HT1080 (cell line): ENCODE measurements at places on chromosomes 3 and 15.

GRCh38 chr3:61714225-61714624, 152.9 kb downstream of the PTPRG start:
- no peak for DNase-seq

- DNase-seq: no peak
Observed at GRCh38 chr3:68060191-68060590, 405.8 kb upstream of the SUCLG2 start.

DNA sequence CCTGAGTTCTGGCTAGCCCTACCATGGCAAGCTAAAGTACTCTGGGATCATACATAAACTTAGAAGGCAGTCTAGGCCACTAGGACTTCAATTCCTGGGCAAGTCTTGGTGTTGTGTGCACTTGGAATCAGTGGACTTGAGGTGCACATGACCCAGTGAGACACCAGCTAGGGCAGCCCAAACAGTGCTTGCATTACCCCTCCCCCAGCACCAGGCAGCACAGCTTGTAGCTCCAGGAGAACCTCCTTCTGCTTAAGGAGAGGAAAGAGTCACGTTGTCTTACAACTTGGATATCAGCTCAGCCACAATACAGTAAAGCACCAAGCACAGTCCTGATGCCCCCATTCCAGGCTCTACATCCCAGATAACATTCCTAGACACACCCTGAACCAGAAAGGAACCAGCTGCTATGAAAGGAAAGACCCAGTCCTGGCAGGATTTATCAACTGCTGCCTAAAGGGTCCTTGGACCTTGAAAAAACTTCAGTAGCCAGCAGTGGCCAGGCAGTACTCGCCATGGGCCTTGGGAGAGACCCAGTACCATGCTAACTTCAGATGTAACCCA, 57.2 kb downstream of the MYO9A start:
- DNase-seq: no peak

DNA sequence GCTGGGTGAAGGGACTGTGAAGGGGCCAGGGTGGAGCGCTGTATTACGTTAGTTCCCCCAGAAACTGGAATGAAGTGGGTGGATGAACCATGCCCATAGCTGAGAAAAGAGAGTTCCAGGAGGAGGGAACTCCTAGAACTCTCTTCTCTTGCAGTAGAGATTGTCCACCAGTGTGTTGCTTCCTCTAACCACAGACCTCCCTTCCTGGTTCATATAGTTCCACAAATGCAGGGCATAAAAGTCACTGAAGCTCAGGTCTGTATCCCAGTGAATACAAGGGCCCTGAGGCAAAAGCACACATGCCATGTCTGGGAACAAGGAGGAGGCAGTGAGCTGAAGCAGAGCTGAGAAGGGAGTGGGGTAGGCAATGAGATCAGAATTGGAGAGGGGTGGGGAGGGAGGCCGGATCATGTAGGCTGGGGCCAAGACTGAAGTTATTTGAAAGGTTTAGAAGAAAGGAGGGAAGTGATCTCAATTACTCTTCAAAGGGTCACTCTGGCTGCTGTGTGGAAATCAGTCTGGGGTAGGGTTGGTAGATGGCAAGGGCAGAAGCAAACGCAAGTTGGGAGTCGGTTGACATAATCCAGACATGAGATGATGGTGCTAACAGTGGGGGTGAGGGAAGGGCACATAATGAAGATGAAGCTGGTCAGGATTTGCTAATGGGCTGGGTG, 6.5 kb downstream of the A4GNT start:
- no peak for DNase-seq

DNA sequence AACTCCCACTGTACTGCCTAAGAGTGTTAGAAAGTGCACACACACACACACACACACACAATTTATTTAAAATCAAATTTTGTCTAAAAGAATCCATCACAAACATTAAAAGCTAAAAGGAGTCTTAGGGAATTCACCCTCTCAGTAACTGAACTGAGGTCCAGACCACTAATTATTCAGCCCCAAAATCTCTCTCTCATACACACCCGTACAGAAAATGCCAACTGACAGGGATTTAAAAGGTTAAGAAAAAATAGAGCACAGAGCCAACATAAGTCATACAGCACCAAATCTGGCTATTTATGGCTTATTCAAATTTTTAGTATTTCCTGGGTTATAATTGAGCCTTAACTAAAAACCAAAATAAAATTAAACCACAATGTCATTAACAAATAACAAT, 20.7 kb downstream of the GBE1 start:
- no peak for DNase-seq

DNA sequence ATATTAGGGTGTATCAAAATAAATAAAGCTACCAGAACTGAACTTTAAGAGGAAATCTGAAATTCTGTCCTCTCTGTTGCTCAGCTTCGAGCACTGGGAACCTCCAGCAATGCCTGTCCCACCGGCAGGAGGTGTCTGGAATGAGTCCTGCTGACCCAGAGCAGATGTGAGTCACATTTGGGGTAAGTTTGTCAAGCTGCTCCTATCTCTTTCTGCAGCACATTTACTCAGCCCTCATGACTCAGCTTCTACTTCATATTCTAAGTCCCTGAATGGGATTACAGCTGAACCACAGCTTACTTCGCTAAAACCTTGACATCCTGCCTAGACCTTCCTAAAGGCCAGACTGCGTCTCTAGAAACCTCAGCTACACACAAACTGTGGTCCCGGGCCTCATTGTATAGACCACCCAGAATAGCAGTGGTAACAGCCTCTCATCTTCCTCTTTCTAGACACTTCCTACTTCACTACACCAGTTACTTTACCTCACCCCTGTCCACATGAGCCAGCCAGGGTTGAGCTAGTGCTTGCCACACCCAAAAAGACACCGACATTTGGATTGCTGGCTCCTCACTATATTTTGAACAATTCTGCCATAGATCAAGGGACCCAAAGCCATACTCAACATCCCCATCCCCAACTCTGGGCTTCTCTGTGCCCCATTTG, 109.6 kb upstream of the TMCO5A start:
- peak; percentile 98 for DNase-seq

DNA sequence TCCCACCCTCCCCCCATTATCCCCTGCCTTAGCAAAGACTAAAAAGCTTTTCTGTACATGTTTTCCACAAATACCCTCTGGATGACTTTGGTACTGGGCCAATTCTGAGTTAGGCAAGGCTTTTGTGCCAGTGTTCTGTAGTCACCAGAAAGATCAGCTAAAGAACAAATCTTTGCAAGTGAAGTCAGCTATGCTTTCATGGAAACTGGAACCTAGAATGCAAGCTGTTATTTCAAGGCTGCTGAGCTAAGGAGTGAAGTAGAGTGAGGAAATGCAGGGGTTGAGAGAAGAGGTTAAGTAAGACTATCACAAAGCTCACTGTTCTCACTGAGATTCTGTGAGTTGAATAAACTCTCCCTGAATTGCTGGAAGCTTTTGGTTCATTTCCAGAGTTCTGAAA, 107.8 kb upstream of the CNTN3 start:
- no peak for DNase-seq

DNA sequence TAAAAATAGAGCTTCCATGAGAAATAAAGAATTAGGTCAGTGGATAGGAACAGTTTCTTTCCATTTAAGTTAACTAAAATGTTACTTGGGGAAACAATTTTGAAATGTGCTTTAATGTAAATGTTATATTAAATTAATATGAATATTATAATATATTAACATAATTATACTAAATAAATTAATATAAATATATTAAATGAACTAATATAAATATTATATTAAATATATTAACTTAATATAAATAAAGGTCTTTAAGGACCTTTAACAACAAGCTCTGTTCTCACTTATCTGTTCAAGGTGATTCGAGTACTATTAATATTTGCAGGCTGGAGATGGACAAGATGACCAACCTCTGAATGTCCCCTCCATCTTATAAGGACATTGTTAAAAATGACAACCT, 100.6 kb downstream of the MAGI1 start:
- no peak for DNase-seq
